ENCODE measurements at places on chromosomes 6 and 20.

DNA sequence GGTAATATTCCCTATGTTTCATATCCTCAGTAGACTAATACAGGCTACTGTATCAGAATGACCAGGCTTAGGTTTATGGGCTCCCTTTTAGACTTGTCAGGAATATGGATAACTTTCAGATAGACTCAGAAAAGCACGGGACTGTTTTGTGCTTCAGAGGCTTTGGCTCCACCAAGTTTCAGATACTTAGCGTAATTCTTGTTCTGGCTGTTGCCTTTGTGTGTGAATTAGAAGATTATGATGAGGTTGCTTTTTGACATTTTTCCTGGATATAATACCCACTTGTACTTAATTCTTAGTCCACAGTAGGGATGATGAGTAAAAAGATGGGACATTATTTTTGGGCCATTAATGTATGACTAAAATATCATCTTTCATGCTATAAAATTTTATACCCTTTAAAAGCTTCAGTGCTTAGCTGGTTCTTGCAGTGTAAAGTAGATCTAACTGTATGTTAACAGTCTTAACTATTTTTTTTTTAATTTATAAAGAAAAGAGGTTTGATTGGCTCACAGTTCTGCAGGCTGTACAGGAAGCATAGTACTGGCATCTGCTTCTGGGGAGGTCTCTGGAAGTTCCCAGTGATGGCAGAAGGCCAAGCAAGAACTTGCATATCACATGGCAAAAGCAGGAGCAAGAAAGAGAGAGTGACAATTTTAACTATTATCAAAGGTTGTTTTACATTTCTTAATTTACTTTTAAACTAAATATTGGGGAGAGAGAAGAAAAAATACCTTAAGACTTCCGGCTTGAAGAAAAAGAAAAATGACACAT lies 120.7 kb downstream of the ZFAND3 start:
- no peak for DNase-seq

DNA sequence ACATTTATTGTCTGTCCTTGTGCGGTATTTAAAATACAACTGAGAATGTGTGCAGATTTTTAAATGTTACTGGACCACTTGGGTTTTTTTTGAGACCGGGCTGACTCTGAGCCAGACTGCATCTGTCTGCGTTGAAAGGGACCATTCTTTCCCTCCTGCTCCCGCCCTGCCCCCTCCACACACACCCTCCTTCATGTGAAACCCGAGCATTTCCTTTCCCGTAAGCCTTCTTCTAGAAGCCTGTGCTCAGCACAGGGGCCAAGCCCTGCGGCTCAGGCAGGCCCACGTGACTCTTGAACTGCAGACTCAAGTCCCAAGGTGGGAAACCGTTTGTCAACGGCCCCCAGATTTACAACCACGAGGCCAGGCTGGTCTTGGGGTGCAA lies 82.7 kb upstream of the FOXC1 start:
- DNase-seq: peak; percentile 41

- no peak for DNase-seq
These were observed 12.0 kb downstream of the LMBRD1 start for GRCh38 chr6:69784595-69785377.

DNA sequence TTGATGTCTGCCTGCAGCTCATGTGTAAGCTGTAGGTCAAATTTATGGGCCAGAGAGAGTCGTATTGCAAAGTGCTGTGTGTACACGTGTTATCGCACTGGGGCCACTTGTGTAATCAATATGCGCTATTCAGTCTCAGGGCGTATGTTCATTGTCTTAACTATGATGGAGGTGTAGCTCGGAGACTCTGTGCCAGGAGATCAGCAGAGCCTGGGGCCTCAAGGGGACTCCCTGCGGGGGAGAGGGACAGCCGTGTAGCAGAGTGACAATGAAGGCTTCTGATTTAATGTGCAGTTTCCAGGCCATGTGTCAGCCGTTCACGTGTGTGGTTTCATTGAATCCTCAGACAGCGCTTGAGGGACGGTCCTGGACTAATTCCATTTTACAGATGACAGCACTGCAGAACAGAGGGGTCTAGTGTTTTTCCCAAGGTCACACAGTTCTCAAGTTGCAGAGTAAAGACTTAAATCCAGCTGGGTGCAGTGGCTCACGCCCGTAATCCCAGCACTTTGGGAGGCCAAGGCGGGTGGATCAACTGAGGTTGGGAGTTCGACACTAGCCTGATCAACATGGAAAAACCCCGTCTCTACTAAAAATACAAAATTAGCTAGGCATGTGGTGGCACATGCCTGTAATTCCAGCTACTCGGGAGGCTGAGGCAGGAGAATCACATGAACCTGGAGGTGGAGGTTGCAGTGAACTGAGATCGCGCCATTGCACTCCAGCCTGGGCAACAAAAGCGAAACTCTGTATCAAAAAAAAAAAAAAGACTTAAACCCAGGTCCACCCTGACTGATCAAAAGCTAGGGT lies 242.5 kb downstream of the PREX1 start:
- DNase-seq: no peak

GRCh38 chr6:11323666-11324452 lies 91.4 kb upstream of the NEDD9 start:
- DNase-seq: no peak

Measured in activated T-cell treated with anti-CD3 and anti-CD28 coated beads, Interleukin-2, amount 50 U/mL, for 24 hours (primary cell).